Uterus (tissue), 4 donors: ENCODE measurements at places on chromosomes 5 and 9.

DNA sequence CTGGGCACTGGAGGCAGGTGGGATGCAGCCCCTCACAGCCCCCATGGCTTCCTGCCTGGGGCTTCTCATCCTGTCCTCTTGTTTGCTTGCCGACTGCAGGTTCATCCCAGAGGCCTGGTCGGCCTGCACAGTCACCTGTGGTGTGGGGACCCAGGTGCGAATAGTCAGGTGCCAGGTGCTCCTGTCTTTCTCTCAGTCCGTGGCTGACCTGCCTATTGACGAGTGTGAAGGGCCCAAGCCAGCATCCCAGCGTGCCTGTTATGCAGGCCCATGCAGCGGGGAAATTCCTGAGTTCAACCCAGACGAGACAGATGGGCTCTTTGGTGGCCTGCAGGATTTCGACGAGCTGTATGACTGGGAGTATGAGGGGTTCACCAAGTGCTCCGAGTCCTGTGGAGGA, 232.7 kb downstream of the ADAMTSL1 start:
- no peak for DNase-seq

- DNase-seq, result no peak
Observed at GRCh38 chr9:3047912-3048311, 204.0 kb upstream of the PUM3 start.

- no peak for DNase-seq
Observed at GRCh38 chr5:154319736-154320135, 126.1 kb upstream of the SAP30L start.

GRCh38 chr5:176653401-176654385, 6.4 kb downstream of the TSPAN17 start:
- no peak for DNase-seq

- DNase-seq, result no peak
Observed at GRCh38 chr9:122138560-122139268, 20.9 kb downstream of the NDUFA8 start.

DNA sequence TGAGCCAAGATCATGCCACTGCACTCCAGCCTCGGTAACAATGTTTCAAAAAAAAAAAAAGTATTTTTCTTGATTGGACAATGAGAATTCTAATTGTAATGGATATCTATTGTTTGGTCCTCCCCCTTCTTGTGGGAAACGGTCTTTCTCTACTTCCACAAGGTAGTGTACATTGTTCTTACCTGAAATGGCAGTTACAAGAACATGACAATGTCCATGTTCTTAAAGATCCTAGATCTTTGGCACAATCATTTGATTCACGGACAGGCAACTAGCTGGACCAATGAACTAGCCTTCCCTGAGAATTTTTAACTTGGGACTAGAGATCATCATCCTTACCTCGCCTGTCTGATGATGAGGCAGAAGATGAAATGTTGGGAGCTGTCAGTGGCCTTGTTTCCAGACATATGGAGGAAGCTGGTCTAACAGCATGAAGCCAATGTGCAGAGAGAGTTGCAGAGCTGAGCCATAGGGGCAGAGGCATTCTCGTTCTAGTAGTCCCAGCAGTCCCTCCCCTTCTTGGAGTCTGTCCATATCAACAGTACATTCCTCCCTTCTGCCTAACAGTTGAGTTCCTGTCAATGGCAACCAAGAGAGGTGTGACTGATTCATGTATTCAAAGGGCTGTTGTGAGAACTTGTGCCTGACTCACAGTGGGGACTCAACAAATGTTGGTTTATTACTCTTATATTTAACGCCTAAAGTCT, 2.1 kb upstream of the MARCHF6 start:
- DNase-seq, result no peak

- no peak for DNase-seq
Observed at GRCh38 chr9:92850898-92851297, 26.9 kb downstream of the ZNF484 start.

DNA sequence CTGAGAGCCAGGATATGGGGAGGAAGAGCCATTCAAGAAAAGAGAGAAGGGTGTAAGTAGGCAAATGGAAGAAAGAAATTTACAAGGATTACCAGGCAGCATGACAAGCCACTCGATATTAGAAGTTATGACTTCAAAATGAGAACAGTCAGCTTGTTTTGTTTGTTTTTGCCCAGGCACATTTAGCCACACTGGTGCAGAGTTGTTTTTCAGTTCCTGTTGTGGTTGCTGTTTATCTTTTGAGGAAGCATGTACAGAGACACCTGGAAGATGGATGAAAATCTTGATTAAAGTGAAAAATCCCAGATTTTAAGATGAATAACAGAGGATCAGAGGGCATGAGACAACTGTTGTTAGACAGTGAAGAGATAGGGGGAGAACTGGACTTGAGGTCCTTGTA, 199.1 kb downstream of the MTRR start:
- no peak for DNase-seq

DNA sequence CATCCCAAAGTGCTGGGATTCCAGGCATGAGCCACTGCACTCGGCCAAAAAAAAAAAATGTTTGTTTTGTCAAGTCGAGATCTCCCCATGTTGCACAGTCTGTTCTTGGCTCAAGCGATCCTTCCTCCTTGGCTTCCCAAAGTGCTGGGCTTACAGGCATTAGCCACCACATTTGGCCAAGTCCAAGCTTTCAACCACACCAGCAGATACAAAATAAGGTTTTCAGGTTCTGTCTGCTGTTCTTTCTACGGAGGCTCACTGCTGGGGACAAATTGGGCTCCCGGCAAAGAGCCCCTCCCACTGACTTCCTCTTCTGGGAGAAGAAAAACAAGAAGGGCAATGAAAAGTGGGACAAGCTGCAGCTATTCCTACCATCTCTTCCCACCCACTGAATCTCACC, 37.6 kb upstream of the GGTA1 start:
- no peak for DNase-seq

DNA sequence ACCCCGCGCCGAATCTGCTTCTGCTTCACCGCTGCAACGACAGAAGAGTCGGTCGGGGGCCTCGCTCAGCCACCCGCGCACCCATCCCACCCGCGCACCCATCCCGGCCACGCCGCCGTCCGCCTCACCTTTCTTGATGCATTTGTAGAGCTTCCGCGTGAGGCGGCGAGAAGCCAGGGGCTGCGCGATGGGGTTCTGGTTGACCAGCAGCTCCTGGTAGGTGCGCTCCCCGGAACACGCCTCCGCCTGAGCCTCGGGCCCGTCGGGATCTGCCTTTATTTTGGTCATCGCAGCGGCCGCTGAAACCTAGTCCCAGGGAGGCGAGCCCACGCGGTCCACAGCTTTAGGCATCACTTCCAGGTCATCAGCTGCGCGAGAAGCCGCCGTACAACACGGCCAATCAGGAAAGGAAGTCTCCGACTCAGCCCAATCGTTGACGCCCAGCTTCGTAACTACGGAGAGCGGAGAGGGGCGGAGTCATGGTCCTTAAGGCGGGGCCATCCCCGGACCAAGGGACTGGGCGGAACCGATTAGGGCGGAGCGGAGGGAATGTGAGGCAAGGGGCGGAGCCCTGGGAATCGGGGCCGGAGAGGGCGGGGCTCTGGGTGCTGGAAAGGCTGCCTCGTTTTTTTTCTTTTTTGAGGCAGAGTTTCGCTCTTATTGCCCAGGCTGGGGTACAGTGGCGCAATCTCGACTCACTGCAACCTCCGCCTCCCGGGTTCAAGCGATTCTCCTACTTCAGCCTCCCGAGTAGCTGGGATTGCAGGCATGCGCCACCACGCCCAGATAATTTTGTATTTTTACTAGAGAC, at the start of gene NHP2:
NHP2 (minus strand) TSS at position 356 of the 811 bp plus-strand sequence; CDS start at position 288, 68 bp downstream.
- peak; percentile 99 for DNase-seq

DNA sequence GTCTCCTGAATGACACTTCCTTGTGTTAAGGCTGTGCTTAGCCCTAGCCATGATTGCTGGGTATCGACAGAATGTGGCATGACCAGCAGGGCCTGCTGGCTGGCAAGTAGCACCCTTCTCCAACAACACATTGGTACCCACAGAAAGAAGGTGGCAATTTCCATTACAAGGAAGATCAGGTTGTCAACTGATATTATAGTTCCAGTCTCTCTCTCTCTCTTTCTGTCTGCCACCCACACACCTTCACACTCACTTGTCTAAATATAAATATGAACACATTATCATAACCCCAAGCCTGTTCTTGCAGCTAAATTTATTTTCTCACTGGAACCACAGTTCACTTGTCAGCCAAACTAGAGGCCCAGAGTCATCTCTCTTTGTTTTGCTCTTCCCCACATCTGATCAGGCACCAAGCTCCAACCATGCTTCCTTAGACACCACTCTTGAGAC, 408.1 kb upstream of the PIK3R1 start:
- DNase-seq, result no peak

GRCh38 chr9:90009447-90009846, 404.6 kb downstream of the GADD45G start:
- DNase-seq, result no peak

GRCh38 chr9:97740848-97741821, 44.0 kb upstream of the XPA start:
- DNase-seq, result peak; percentile 46
